ENCODE measurements at places on chromosomes 3 and 15.

DNA sequence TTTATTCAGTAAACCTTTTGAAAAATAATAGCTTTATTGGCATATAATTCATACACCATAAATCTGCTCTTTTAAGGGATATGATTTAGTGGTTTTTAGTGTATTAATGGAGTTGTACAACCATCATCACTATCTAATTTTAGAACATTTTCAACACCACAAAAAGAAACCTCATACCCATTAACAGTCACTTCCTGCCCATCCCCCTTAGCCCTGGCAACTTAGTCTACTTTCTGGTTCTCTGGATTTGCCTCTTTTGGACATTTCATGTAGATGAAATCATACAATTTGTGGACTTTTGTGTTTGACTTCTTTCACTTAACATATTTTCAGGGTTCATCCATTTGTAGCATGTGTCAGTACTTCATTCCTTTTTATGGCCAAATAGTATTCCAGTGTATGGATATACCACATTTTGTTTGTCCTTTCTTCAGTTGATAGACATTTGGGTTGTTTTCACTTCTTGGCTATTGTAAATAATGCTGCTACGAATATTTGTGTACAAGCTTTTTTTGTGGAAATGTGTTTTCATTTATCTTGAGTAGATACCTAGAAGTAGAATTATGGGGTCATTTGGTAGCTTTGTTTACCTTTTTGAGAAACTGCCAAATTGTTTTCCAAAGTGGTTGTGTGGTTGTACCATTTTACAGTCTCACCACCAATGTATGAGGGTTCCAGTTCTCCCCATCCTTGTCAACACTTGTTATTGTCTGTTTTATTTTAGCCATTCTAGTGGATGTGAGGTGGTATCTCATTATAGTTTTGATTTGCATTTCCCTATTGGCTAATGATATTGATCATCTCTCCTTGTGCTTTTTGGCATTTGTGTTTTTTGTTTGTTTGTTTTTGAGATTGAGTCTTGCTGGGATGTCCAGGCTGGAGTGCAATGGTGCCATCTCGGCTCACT lies 45.8 kb downstream of the SMAD3 start:
- DNase-seq: no peak

DNA sequence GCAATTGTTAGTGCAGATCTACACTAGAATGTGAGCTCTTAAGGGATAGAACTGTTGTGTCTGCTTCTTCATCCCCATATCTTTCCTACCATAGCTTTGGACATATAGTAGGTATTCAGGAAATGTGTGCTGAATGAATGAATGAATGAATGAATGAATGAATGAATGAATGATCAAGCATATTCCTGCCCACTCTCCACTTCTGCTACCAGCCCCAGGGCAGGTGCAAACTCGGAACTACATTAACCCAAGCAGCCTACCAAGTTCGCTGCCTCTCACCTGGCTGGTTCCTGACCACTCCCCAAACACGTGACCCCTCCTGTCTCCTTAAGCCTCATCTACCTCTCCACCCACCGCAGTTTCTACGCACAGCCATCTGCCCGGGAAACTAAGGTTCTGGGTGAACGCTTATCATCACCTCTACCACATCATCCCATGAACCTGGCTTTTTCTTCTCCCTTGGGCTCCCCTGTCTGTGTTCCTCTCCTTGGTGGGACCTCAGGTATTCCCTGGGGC lies 26.8 kb downstream of the PAQR5 start:
- DNase-seq: no peak

GRCh38 chr3:133884887-133885711 lies 10.6 kb downstream of the RAB6B start:
- DNase-seq: no peak

DNA sequence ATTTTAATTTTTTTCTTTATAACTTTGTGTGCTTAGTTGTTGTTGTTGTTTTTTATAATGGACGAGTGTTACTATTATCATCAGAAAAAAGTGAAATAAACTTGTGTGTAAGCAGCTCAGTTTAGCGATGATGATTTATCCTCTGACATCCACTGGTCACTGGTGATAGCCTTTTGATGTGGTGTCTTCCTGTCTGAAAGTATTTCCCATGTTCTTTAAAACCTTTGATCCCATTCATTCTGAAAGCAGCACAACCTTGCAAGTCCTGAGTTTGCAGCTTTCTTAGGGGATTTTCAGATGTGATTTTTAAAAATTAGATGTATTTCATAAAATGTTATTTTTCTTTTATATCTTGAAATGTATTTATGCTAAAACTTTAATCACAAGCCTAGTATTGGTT lies 85.9 kb upstream of the ZPLD1 start:
- no peak for DNase-seq

GRCh38 chr3:12716605-12717151 lies 42.4 kb downstream of the TMEM40 start:
- DNase-seq: no peak

- no peak for DNase-seq
Observed at GRCh38 chr3:177459401-177459800, 262.1 kb upstream of the TBL1XR1 start.

GRCh38 chr3:5309171-5309570 lies 121.7 kb downstream of the EDEM1 start:
- DNase-seq: no peak

DNA sequence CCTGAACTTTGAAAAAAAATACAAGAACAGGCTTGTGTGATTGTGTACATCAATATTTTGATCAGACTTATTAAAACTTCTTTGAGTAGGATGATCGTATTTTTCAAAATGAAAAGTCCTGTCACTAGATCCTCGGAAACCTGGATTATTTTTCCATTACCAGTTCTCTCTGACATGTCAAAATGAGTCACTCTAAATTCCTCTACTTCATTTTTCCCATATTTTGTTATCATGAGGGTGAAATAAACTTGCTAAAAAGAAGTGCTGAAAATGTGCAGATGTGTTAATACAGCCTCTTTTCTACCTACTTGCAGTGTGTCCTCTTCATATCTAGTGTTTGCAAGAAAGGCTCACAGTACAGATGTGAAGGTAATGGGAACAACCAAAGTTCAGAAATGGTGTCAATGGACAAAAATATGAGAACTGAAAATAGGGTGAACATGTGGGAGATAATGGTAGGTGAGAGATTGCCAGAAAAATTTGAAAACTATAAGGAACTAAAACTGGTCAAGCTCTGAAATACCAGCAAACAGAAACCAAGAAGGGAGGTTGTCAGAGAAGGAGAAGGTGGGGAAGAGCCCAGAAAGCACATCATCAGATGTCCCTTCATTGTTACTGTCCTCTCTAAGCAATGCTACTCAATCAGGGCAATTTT lies 108.2 kb downstream of the EOMES start:
- no peak for DNase-seq

DNA sequence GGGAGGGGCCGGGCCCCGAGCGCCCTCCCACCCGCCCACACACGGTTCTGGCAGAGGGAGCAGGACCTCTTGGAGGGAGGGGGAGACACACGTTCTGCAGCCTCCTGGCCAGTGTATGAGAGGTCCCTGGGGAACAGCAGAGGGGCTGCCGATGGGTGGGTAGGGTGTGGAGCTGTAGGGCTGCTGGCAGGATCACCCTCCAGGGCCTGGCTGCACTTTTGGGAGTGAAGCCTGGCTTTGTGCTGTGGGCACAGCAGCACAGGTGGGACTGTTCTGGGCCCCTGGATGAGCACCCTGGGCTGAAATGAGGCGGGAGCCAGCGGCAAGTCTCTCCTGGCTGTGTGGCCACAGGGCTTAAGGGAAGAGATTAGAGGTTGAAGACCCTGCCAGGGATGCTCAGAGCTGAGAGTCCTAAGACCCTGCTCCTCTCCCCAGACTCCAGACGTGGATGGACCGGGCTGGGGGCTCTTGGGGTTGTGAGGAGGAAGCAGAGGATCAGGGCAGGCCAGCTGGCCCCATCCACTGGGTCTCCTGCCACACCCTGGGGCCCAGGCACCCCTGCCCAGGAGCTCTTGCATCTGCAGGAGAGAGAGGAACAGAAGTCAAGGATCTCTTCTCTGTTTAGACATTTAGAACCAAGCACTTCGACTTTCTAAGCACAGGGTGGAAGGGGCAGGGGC lies 45.2 kb downstream of the RGMA start:
- DNase-seq: no peak

DNA sequence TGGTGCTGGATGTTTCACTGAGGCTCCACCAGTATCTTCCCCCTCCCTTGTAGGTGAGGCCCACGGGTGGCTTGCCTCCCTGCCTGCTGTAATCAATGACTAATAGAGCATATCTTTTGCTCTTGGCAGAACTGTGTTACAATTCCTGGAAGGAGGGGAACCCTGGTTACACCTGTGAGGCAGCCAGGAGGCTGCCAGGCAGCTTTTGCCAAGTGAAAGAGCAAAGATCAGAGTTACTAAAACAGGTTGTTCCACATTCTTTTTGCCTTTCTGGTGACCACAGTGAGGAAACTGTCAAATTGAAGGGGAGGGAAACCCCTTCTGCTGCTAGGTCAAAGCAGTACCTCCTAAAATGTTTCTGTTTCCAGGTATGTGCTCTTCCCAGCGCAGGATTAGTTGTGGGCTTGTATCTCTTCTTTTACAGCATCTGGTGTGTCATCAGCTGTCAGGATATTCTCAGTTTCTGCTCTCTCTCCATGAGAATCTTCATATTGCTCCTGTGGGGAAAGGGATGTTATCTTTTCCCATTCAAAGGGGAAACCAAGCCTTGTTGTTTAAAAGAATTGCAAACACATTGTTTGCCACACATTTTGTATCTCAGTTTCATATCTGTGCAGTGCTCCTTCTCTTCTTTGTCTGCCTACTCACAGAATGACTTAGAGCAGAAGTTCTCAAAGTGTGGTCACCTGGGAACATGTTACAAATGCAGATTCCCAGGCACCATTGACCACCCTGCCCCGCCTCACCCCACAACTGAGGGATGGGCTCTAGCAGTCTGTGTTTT lies 137.4 kb upstream of the UMPS start:
- DNase-seq: peak; percentile 5

DNA sequence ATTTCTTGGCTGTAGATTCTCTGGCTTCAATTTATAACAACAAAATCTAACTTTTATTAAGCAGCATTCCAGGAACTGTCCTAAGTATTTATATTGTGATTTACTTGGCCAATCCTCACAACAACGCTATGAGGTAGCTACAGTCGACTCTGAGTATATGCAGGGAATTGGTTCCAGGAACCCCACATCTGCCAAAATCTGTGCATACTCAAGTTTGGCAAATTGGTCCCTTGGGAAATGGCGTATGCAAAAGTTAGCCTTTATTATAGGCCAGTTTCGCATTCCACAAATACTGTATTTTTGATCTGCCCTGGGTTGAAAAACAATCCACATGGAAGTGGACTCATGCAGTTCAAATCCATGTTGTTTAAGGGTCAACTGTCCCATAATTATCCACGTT lies 53.9 kb downstream of the RAP2B start:
- DNase-seq: no peak

DNA sequence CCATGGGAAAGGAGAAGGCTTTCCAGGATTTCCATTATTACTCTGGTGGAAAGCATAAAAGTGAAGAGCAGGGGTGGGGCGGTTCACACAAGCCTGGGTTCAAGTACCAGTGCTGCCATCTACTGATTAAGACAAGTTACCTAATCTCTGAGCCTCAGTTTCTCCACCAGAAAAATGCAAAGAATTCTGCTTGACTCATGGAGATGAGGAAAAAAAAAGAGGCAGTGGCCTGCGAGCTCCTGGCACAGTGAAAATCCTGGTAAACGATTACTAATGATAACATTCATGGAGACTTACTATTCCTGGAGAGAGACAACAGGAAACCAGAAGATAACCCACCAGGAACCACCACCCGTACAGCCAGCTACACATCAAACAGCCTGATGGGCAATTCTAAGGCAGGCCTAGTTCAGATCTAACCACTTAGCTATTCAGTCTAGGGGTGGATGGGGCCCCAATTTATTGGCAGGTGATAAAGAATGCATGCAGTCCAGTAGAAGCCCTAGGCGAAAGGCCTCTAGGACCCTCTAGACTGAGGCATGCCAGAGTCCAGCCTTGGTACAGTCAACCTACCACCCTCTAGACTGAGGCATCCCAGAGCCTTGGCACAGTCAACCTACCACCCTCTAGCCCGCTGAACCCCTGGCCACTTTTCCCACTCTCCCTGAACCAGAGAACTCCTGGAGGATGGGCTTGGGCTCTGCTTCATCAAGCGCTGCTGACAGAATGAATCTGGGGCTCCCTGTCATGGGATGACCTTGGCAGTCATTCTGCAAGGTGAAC lies 2.5 kb downstream of the AMOTL2 start:
- DNase-seq: no peak

DNA sequence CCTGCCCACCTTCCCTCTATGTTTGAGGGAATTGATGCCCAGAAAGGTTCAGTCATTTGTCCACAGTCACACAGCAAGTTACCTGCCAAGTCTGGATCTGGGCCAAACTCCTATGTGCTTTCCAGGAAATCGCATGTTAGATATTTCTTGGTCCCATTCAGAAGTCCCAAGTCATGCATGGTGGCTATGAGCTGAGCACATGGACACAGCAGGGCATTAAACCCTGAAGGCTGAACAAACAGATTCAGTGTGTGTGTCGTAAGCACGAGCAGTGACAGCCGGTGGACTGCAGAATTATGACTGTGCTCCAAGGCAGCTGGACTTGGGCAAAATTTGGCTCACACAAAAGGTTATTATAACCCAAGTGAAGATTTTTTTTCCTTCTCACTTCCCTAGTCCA lies 11.4 kb upstream of the SLC6A6 start:
- DNase-seq: no peak

DNA sequence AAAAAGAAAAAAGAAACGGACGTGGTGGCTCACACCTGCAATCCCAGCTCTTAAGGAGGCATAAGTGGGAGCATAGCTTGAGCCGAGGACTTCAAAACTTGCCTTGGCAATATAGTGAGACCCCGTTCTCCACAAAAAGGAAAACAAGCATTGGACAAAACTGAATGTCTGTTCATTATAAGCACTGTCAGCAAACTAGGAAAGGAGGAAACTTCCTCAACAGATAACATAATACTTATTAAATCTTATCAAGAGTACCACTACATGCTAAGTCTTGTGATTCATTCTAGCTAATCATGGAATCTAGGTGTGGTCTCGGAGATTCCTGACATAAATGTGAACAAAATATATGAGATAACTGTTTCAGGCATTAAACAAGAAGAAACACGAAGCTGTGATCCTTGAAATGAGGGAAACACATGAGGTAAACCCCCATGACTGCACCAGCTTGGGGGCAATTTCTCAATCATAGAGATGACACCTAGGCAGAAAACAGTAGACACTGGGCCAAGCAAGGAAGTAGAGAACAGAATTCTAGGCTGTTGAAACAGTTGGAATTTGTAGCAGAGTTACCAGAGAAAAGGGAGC lies 33.3 kb downstream of the TRPM7 start:
- DNase-seq: no peak

- DNase-seq: no peak
Observed at GRCh38 chr3:23331141-23331935, 128.2 kb downstream of the UBE2E2 start.

DNA sequence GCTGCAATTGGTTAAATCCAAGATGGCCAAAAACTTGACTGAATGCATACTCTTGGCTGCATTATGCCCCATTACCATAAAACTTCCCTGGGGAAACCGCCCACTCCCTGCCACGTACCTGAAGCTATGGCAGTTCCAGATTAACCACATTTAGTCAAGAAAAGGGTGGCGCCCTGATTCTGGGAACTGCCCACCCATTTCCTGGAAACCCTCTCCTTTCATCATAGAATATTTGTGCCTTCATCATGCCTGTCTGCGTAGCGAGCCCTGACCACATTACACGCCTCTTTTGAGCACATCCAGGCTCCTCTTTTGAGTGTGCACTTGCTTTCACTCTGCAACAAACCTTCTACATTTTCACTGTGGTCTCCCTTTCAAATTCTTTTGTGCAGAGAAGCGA lies 5.2 kb downstream of the LINS1 start:
- peak; percentile 92 for DNase-seq

Measured in activated naive CD8-positive, alpha-beta T cell treated with anti-CD3 and anti-CD28 coated beads, Interleukin-2, amount 50 U/mL, for 24 hours (primary cell).